ENCODE measurements at places on chromosomes 6 and 20.
A peak's percentile ranks its signal among the peaks of the same experiment; 100 is the strongest.

GRCh38 chr6:16855460-16855859 is 94.2 kb upstream of the ATXN1 start:
- DNase-seq: no peak

- no peak for DNase-seq
Observed at GRCh38 chr20:56716806-56717205, 87.7 kb downstream of the TFAP2C start.

- DNase-seq: no peak
Observed at GRCh38 chr6:152380993-152381898, 255.9 kb downstream of the SYNE1 start.

GRCh38 chr6:106090001-106090400 is 3.9 kb downstream of the PRDM1 start:
- peak; percentile 52 for DNase-seq

GRCh38 chr20:49573900-49574416 is 6.0 kb upstream of the PTGIS start:
- peak; percentile 22 for DNase-seq

GRCh38 chr6:15672291-15672690 is 9.5 kb upstream of the DTNBP1 start:
- no peak for DNase-seq

- no peak for DNase-seq
Observed at GRCh38 chr6:44569931-44570385, 182.5 kb downstream of the CDC5L start.

DNA sequence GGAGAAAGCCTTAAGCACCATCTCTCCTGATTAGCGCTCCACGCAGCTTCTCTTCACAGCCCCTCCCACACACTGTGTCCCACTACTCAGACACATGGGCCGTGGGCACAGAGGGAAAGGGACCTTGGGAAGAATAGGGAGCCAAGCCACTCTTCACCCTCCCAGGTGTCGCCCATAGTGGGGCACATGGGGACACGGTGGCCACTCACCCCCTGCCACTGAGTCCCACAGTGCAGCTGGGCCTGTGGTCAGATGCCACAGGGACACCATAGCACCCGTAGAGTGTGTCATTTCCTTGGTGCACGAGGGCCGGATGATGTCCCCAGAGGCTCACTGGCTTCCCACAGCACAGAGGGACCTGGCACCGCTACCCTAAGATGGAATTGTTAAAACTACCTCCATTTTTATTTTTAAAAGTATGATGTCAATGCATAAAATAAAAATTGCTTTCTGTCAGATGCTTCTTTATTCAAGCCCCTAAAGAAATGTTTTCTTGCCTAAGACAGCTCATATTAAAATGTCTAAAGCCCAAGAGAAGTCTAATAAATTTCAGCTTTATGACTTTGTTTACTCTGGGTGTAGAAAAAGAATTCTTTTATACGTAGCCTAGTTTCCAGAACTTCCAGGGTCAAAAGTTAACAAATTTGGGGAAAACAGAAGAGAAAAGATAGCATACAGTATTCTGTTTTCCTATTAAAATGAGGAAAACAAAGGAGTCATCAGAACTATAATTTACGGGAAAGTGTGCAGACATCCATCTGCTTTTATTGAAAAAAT is 191.0 kb upstream of the SNX9 start:
- no peak for DNase-seq

- DNase-seq: no peak
Observed at GRCh38 chr20:2103461-2104153, 2.0 kb downstream of the STK35 start.

- DNase-seq: no peak
Observed at GRCh38 chr6:140041571-140042332, 667.3 kb upstream of the CITED2 start.

GRCh38 chr6:27608916-27609883 is 136.3 kb upstream of the ZNF184 start:
- DNase-seq: peak; percentile 70

DNA sequence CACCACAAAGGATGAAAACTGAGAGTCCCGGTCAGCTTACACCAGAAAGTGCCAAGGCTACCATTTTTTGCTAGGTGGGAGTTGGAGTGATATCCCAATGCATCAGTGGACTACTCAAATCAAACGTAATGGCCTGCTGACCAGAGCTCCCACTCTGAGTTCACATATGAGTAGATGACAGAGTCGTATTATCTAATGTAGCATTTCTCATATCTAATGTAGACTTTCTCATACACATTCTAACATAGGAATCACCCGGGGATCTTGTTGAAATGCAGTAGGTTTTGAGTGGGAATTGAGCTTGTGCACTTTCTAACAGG is 38.4 kb upstream of the FUCA2 start:
- DNase-seq: no peak

GRCh38 chr6:112116221-112116620 is 28.8 kb downstream of the FAM229B start:
- no peak for DNase-seq

- no peak for DNase-seq
Observed at GRCh38 chr6:144153260-144153659, 2.9 kb downstream of the STX11 start.

- DNase-seq: peak; percentile 38
Observed at GRCh38 chr6:4055420-4056041, 23.4 kb downstream of the FAM217A start.

GRCh38 chr6:13272131-13273046 is 55.9 kb downstream of the TBC1D7 start:
- peak; percentile 34 for DNase-seq

DNA sequence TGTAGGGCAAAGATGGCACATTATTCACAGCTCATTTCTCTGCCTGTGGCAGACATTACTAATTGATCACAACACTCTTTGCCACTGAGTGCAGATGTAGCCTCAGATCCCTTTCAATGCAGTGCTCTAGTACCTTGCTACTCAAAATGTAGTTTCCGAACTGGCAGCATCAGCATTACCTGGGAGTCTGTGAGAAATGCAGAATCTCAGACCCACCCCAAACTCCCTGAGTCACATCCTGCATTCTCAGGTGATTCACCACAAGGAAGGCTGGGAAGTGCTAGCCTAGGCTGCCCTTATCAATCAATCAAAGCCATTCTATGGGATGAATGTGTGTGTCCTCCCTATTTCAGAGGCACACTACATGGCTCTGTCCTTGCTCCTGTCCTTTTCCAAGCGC is 58.5 kb downstream of the PCNA start:
- DNase-seq: no peak

DNA sequence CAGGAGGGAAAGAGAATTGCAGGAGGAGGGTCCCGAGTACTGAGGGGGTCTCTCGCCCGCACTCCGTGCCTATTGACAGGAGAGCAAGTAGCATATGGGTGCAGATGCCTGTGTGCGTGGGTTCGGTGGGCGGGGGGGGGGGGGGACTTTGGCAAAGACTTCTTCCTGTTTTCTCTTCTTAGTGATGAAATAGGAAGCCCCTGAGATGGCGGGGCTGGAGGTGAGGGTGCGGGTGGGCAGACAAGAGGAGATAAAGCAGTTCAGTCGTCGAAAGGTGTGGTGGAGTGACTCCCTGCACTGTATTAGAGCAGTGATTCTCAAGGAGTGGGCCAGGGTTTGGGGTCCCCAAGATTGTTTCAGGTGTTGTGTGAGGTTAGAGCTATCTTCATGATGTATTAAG is 3.7 kb downstream of the NAA20 start:
- DNase-seq: no peak

- DNase-seq: no peak
Observed at GRCh38 chr6:90459225-90459758, 127.6 kb downstream of the MAP3K7 start.

DNA sequence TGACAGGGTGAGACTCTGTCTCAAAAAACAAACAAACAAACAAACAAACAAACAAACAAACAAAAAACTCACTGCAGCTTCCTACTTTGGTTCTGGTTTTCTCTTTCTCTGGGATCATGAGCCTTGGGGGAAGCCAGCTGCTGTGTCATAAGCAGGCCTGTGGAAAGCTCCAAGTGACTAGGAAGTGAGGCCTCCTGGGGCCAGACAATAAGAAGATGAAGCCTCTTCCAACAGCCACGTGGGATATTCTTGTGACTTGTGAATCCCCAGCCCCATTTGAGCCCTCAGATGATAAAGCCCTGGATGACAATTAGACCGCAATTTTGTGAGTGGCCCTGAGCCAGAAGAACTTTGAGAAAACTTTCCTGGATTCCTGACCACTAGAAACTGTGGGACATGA is 11.4 kb downstream of the HLA-A start:
- DNase-seq: no peak

DNA sequence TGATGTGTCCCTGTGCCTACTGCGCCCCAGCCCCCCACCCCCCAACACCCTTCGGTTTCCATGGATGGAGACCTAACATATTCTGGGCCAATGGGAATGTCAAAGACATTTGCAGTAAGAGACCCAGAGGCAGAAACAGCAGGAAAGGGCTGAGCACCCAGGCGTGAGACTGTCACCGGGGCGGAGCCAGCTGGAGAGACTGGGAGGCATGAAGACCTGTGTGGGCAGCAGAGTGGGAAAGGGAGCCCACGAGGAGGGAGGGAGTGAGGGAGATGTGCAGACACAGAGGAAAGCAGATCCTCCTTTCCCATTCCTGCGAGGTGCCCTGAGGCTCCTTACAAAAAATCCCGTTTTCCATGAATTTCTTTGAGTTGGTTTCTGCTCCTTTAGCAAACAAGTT is 150.2 kb downstream of the FOXC1 start:
- no peak for DNase-seq

DNA sequence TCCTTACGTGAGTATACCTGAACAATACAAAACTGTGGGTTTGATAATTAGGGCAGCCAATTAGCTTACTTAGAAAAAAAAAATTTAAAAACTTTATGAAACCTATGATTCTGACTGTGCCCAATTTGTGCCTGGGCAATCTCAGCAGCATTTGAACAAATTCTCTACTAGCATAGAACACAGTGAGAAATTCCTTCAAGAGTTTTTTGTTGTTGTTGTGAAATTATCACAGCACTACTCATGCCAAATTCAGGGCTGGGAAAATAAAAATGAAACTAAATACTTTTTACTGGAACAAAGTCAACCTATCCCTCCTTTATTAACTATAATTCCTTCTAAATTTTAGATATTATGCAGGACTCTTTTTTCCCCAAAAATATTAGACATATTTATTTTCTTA is 42.9 kb downstream of the POU3F2 start:
- no peak for DNase-seq

GRCh38 chr6:32843331-32843978 is 392 bp downstream of the PSMB8 start:
- DNase-seq: peak; percentile 32

DNA sequence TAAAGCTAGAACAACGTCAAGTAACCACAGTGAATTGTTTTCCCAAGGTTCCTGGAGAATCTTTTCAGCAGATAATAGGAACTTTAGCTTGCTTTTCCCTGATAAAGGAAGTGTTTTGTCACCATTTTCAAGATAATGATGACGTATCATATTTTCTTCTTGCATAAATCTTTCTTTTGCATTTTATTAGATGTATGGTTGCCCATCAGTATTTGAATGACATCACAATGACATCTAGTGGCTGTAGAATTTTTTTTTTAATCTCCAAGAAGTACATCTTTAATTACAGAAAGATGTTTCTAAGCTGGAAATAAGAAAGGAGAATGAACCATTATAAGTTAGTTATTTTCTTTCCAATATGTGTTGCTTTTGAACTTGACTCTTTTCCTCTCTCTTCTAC is 83.0 kb downstream of the CENPW start:
- no peak for DNase-seq

Measured in erythroblast (primary cell).